HTR-8/SVneo (cell line): ENCODE measurements at places on chromosomes 7 and 10.
A peak's percentile ranks its signal among the peaks of the same experiment; 100 is the strongest.

GRCh38 chr10:42549851-42550250, 88.5 kb downstream of the ZNF33B start:
- no peak for DNase-seq

DNA sequence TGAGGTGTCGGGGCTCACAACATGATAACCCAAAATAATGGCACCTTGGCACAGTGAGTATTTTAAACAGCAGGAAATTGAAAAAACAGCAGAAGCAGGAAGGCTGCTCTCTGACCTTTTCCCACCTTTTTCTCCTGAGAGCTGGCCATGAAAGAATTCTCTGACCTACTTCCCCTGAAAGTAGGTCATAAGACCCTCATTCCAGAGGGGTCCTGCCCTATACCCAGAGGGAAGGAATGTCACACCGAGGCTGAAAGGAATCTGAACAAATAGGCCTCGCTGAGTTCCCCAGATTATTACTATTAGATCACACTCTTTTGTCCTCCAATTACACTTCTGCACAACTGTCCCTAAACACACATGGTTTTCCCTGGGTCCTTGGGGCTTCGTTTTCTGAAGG, 18.8 kb downstream of the CPVL start:
- DNase-seq, result no peak

- no peak for DNase-seq
Measured at GRCh38 chr10:11787374-11787773, 35.8 kb upstream of the PROSER2 start.

DNA sequence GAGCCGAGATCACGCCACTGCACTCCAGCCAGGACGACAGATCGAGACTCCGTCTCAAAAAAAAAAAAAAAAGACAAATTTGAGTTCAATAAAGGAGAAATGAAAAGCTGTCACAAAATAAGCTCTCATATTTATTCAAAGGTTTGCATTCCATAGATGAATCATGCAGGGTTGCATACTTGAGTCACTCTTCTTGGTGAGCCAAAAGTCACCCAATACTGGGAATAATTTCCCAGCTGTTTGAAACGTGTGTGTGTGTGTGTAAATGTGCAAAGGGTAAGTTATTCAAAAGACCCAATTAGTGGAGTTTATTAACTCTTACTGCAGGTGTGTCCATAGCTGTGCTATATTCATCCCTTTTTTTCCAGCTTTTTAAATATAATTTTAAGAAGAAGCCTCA, 297.7 kb downstream of the CCDC3 start:
- peak; percentile 30 for DNase-seq

DNA sequence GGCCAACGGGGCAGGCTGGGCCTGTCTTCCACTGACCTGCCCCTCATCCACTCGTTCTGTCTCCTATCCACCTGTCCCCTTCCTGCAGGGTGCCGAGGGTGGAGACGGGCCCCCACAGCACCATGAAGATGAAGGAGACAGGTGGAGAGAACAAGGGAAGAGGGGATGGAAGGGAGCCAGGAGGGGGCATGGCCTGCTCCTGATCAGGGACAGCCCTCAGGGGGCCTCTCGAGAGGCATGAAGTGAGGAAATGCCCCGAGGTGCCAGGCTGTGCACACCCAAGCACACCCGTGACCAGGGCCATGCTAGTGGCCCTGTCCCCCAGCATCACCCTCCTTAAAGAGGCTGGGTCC, 111.2 kb downstream of the ZMIZ1 start:
- DNase-seq, result no peak

DNA sequence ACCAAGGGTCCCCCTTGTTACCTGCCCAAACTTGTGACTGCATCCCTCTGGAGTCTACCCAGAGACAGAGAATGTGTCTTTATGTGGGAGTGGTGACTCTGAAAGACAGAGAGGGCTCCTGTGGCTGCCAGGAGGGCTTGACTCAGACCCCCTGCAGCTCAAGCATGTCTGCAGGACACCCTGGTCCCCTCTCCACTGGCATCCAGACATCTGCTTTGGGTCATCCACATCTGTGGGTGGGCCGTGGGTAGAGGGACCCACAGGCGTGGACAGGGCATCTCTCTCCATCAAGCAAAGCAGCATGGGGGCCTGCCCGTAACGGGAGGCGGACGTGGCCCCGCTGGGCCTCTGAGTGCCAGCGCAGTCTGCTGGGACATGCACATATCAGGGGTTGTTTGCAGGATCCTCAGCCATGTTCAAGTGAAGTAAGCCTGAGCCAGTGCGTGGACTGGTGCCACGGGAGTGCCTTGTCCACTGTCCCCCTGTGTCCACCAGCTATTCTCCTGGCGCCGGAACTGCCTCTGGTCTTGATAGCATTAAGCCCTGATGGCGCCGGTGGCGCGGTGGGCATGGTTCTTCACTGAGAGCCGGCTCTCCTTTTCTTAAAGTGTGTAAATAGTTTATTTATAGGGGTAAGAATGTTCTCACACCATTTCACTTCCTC, 19.4 kb upstream of the SH2D4B start:
- DNase-seq, result no peak

- DNase-seq, result no peak
Measured at GRCh38 chr10:55048830-55049498, 247.9 kb upstream of the PCDH15 start.

DNA sequence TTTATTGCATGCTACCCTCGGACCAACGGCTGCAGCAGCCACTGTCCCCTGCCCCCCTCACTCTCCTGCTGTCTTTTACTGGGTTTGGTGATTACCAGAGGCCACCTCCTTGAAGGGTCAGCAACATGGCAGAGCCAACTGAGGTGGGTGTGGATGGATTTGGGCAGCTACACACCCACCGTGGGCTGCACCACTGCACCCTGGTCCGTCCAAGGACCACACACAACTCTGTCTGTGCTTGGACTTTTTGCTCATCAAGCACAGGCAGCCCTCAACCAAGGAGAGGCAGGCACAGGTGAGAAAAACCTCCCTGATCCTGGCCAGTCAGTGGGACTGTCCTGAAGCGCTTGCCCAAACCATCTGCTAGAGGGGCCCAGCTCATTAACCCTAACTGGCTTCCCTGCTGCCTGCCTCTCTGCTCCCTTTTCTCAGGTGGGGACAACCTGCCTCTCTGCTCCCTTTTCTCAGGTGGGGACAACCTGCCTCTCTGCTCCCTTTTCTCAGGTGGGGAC, 239.5 kb upstream of the PITRM1 start:
- DNase-seq, result no peak

DNA sequence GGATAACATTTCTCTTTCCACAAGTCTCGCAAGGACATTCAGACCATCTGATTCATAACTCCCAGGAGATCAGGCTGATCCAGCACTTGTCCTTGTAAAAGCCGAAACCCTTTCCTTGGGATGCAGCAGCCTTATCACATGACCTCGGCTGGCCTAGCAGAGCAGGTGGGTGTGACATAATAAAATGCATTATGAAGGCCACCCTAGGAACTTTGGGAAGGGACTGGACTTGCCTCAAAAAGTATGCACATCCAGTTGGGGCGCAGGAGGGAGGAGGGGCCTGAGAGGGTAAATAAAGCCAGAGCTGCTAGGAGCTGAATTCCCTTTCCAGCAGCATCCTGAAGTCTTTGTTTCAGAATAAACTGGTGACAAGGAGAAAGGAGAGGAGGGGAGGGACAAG, 260.8 kb downstream of the SNX13 start:
- DNase-seq, result no peak

- DNase-seq, result no peak
Measured at GRCh38 chr10:79434223-79434687, 11.2 kb downstream of the ZCCHC24 start.

DNA sequence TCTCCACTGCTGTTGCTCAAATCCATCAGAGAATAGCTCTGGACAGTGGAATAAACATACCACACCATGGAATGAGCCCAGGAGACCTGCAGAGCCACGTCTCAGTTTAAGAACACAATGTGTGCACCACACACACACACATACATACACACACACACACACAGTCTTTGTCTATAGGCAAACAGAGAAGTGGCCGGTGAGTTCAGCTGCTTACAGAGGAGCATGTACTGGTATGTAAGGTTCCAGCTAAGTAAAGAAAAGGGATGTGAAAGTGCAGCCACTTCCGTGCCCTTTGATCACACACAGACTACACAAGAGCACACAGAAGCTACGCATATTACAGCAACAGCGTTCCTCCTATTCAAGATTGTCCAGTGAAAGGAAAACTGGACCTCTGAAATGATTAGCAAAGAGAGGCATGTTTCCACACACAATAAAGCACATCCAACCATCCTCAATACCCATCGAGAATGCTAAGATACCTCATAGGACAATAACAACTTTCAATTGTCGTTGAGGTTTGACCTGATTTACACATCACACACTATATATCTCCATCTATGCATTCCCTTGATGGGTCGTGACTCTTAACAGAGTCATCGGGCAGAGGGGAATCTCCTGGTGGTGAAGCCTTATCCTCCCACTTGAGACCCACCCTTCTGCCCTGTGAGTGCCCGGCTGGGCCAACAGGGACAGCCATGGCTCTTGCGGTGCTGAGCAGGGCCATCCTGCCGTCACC, 23.6 kb downstream of the SLC35B4 start:
- no peak for DNase-seq

- peak; percentile 51 for DNase-seq
Measured at GRCh38 chr7:12715372-12716133, 28.1 kb downstream of the ARL4A start.

GRCh38 chr10:127216786-127217185, 20.4 kb upstream of the INSYN2A start:
- DNase-seq, result no peak

DNA sequence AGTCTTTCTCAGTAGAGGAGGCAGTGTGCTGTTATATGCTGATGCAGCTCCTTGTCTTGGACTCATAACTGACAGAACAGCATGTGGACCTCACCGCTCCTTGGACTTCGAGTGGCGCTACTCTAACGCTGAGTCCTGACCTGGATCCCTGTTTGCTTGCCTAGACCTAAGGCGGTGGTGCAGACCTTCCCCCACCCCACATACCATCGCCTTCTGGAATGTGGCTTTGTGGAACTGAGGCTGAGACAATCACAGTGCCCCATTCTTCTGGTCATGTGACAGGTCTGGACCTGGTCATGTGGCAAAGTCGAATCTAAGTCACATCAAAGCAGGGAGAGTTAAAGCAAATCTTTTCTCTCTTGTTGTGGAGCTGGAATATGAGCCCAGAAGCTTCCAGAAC, 190.7 kb upstream of the MKI67 start:
- DNase-seq, result no peak

GRCh38 chr7:156527458-156527890, 113.1 kb upstream of the RNF32 start:
- DNase-seq, result no peak

DNA sequence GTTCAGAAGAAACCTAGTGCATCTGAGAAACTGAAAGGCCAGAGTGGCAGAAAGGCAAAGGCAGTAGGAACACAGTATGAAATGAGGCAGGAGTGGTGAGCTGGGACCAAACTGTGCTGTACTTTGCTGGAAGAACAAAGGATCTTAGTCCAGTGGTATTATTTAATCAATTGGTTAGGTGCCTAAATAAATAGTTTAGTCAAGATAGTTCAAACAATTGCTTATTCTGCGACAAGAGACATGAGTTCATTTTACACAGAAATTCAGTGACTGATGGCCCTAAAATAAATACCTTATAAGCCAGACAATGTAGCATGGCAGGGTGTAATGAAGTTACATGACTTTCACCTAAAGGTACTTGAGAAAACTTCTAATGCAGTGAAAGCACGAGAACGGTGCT, 181.8 kb upstream of the LRRN3 start:
- DNase-seq, result no peak

- no peak for DNase-seq
Measured at GRCh38 chr7:106620676-106621075, 40.3 kb downstream of the CCDC71L start.

- DNase-seq, result no peak
Measured at GRCh38 chr10:6045878-6046772, 16.0 kb downstream of the IL2RA start.

DNA sequence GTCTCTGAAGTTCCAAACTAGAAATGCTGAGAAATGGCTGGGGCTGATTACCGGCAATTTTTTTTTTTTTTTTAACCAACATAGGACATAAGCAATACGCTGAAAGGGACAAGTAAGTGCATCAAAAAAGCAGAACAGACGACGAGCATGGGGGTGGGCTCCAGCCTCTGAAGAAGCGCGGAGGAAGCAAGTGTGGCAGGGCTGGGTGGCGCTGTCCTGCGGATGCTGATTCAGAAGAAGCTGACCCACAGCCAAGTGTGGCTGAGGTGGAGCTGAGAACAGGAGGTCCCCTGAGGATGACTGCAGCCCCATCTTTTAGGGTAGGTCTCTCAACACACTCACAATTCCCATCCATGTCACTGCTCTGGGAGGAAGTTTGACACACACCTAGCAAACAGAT, 65.6 kb downstream of the CTBP2 start:
- DNase-seq, result no peak

- DNase-seq, result no peak
Measured at GRCh38 chr10:102714621-102715455, at the start of gene SFXN2. TSS of gene SFXN2 (plus strand) at chr10:102714636. CDS start at chr10:102726637, 12,001 bp downstream.

GRCh38 chr7:14073988-14074387, 84.5 kb upstream of the ETV1 start:
- DNase-seq, result no peak

DNA sequence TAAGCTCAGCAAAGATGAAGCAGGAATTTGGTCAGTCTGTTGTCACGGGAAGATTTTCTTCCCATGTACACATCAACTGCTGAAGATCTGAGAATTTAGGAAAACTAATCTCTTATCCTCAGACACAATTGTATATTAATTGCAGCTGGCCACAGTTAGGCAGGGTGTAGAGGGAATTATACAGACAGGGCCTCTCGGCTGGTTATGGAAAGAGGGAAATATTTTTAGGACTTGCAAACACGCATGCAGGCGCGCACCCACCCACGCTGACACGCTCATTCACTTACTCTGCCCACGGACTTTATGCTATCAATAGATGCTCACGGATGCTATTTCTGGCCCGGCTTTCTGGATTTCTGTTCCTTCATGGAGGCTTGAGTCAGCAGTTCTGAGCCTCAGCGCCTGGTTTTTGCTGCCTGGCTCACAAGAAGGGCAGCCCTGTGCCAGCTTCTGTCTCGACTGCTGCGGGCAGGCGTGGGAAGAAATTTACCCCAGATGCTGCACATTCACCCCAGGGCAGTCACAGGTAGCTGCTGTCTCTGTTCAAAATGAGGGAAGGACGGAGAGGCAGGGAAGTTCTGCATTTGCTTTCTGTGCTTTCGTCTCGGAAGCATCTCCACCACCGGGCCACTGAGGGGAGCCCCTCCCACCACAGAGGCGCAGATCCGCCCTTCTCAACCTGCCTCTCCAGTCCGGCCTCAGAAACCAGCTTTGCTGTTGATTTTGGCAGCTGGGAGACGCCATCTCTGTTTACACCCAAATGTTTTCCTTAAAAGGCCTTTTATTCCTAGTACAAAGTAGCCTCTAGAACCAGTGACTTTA, 116.3 kb upstream of the BTBD16 start:
- no peak for DNase-seq

DNA sequence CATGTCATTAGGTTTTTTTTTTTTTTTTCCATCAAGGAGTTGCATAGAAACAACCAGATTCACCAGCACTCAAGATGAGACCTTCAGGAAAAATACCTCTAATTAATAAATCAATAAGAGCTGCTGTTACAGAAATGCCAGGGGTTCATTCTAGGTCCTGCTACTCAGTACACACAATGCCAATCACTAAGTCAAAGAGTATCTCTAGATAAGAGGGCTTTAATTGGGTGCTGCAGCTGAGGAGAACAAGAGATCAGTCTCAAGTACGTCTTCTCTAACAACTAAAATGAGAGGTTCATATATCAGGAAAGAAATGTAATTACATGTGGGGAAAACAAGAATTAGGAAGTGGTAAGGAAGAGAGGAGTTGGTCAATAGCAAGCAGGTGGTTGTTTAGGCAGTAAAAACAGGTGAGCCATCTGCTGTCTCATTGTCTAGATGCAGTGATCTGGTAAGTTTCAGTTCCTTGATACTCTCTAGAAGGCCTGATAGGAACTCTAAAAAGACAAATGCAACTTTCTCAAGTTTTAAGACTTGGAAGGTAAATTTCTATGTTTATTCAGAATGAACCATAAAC, 272.9 kb upstream of the ZWINT start:
- DNase-seq, result no peak
